ENCODE measurements at places on chromosomes 7 and 10.
A peak's percentile ranks its signal among the peaks of the same experiment; 100 is the strongest.

- no peak overlapping the region for H3K27ac ChIP-seq
- no peak overlapping the region for H3K4me3 ChIP-seq
- no peaks in the 10 kb centered on the region for H3K4me1 ChIP-seq
- DNase-seq: no peak
Observed at GRCh38 chr10:44576702-44577191, 191.8 kb upstream of the CXCL12 start.

GRCh38 chr10:86252556-86252955, 114.0 kb downstream of the GRID1 start:
- no peak overlapping the region for H3K27ac ChIP-seq
- no peak overlapping the region for H3K4me3 ChIP-seq
- no peak for DNase-seq
- H3K36me3 ChIP-seq: no peaks in the 10 kb centered on the region
- H3K4me1 ChIP-seq: no peaks in the 10 kb centered on the region

GRCh38 chr7:66503036-66503370, 125.7 kb upstream of the KCTD7 start:
- H3K4me1 ChIP-seq: peaks cover 1% of the 10 kb centered on the region
- H3K4me3 ChIP-seq: no peak overlapping the region
- H3K27ac ChIP-seq: no peak overlapping the region
- peaks cover 5% of the 10 kb centered on the region for H3K27me3 ChIP-seq
- DNase-seq: no peak

DNA sequence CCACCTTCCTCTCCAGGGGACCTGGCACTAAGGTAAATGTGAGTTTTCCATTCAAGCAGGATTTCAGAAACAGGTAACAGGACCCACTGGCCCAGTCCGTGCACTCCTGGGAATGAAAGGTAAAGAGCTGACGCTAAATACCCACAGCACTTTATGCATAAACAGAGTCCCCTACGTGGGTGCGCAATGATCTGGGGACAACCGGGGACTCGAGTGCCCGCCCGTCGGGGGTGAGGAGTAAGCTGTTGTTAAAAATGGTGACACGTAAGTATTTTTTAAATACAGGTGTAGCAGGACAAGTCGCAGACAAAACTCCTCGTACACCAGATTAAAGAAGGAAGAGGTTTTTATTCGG, 47.2 kb upstream of the PPP2R2D start:
- H3K4me3 ChIP-seq: no peak overlapping the region
- no peaks in the 10 kb centered on the region for H3K4me1 ChIP-seq
- peaks cover 17% of the 10 kb centered on the region for H3K27me3 ChIP-seq
- H3K27ac ChIP-seq: no peak overlapping the region
- no peaks in the 10 kb centered on the region for H3K36me3 ChIP-seq
- DNase-seq: no peak

DNA sequence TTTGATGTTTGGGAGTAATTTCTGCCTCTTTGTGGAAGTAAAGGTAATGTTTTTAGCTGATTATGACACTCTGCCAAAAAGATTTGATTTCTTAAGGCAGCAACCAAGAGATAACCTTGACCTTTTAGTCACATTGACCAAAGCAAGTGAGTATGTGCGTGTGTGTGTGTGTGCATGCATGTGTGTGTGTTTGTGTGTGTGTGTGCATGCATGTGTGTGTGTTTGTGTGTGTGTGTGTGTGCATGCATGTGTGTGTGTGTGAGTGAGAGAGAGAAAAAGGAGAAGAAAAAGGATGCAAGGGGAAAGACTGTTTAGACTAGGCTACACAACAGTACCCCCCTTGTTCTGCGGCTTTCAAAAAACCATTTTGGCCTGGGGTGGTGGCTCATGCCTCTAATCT, 88.1 kb upstream of the NPVF start:
- H3K27me3 ChIP-seq: peaks cover 2% of the 10 kb centered on the region
- H3K4me1 ChIP-seq: no peaks in the 10 kb centered on the region
- no peak overlapping the region for H3K27ac ChIP-seq
- H3K36me3 ChIP-seq: no peaks in the 10 kb centered on the region
- no peak for DNase-seq
- no peak overlapping the region for H3K4me3 ChIP-seq

- H3K27ac ChIP-seq: no peak overlapping the region
- H3K27me3 ChIP-seq: peaks cover 49% of the 10 kb centered on the region
- no peak overlapping the region for H3K4me3 ChIP-seq
- H3K4me1 ChIP-seq: no peaks in the 10 kb centered on the region
Observed at GRCh38 chr7:88312061-88312663, 5.5 kb upstream of the STEAP4 start.

DNA sequence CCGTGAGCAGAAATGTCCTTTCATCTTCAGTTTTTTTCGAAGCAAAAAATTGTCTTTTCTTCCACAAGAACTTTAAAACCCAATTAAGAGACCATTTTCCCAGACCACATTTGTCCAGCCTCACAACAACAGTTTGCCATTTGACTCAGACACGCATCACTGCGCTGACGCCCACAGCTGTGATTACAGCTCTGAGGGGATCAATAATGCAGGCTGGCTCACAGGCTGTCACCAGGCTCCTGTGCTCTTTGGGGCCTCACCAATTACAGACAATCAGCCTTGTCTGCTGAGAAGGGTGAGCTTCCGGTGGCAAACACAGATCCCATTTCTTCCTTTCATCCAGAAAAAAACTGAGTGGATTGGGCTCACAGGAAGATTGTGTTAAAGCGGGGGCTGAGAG, 33.3 kb downstream of the DDC start:
- no peaks in the 10 kb centered on the region for H3K36me3 ChIP-seq
- DNase-seq: no peak
- H3K27me3 ChIP-seq: peaks cover 7% of the 10 kb centered on the region

DNA sequence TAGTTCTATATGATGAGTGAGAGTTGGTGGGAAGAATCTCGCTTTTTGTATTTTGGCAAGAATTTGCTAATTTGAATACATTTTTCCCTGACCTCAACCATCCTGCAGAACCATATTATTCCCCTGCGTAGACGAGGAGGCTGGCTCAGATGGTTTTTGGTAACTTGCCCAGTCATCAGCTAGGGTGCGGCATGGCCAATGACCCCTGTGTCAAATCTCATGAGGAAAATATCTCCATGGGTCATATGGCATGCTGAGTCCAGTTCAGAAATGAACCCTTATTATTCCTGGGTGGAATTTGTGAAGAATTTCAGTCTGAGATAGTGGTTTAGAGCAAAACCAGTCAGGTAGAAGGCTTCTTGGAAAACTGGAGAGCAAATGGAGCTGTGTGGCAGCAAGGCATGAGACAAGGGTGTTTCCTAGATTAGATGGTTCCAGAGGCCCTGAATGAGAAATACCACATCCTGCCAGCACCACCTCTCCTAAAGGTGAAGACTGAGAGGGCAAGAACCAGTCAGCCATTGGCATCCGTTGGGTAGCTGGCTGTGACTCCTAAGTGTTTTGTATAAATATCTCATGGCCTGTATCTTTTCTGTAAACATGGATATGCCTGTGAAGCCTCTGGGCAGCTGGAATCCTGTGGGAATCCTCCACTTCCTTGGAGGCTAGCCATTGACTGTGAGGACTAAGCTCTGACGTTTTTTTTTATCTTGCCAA, 5.8 kb upstream of the UPP1 start:
- H3K27me3 ChIP-seq: no peaks in the 10 kb centered on the region
- H3K4me3 ChIP-seq: no peak overlapping the region
- H3K4me1 ChIP-seq: peaks cover 55% of the 10 kb centered on the region
- peak; percentile 26 for DNase-seq
- no peaks in the 10 kb centered on the region for H3K36me3 ChIP-seq

DNA sequence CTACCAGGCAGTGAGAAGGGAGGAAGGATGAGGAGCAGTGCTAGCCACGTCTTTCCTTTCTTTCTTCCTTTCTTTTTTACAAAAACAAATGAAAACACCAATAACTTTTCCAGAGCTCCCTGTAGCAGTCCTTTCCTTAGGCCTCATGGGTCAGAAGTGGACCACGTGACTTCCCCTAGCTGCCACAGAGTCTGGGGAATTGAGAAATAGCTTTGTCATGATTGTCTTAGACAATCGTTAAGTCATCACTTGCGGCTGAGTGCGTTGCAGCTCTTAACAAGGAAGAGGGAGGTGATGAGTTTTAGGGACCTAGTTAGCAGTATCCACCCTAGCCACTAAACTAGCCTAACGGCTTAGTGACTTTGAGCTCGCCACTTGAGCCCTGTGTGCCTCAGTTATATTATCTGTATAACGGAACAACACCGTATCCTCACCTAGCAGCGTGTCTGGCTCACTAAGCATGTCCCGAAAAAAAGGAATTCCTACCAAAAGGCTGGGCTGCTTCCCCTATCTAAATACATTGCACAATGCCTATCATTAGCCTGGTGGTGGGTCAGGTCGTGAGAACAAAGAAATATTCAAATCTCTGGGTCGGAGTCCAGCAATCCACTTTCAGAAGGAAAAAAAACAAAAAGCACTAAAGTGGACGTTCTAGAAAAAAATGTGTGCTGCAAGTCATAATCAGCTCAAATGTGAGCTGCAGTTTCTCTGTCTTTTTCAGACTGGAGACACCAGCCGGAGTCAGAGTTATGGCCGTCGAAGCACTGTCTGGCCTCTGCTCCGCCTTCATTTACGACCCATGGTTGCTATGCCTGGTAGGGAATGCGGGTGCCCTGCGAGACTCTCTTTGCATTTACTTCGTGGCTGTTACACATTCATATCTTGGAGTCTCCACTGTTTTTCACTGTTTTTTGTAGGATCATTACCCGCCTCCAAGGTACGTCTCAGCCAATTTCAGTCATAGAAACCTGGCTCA, 338.5 kb upstream of the FOXK1 start:
- DNase-seq: no peak
- H3K27ac ChIP-seq: no peak overlapping the region
- H3K4me1 ChIP-seq: no peaks in the 10 kb centered on the region
- no peaks in the 10 kb centered on the region for H3K36me3 ChIP-seq

GRCh38 chr10:85224366-85224940, 896.1 kb downstream of the CCSER2 start:
- peaks cover 11% of the 10 kb centered on the region for H3K27me3 ChIP-seq
- H3K36me3 ChIP-seq: no peaks in the 10 kb centered on the region
- no peaks in the 10 kb centered on the region for H3K4me1 ChIP-seq
